ENCODE measurements at places on chromosomes 5 and 9.

DNA sequence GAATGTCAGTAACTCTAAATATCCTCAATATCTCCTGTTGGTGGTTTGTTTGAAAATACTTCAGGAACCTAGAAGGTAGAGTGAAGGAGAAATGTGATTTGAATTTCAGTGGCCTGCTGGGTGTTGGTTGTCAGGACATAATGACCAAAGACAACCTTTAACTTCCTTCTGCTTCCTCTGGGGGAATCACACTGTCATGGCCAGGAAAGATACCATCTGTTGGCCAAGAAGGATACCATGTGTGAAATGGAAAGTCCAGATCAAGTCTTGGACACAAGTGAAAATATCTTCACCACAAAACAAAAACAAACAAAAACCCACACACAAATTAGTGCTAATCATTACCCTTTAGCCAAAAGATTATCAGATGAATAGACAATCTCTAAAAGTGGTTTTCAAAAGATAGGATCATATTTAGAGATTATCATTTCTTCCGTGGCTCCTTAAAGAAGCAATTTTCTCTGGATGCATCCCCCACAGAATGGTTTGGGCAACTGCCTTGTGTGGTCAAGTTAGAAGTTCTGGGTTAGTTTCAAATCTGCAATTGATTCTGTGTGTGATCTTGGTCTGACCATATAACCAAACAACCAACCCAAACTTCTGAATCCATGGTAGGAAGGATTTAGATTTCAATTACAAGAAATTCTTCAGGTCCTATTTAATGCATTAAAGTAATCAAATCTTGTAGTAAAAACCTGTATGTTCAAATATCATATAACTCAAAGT is 1.6 kb downstream of the C1QTNF3 start:
- no peak for DNase-seq

GRCh38 chr9:128503870-128504269 is 649 bp upstream of the GLE1 start:
- no peak for DNase-seq

- DNase-seq: no peak
These were observed 14.5 kb upstream of the OTULIN start for GRCh38 chr5:14650052-14650451.

- DNase-seq: no peak
These were observed 58.5 kb downstream of the APTX start for GRCh38 chr9:32942755-32943460.

DNA sequence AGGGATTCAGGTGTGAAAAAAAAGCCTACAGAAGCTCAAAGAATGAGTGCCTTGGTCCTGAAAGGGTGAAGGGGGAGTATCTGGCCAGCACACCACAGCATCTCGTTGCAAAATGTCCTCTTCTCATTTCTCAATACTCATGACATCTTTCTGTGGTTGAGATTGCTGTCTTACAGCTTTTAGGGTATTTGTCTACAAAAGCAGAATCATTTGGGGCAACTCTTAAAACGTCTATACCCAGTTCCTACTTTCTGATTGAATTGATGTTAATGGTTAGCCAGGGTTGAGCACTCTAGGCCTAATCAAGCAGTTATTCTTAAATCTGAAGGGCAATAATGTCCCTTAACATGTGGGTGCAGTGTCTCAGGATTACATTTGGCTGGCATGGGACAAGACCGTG is 21.2 kb upstream of the PCSK5 start:
- no peak for DNase-seq

- no peak for DNase-seq
These were observed 58.0 kb downstream of the GPR21 start for GRCh38 chr9:123091459-123091858.

GRCh38 chr5:136080483-136081216 is 51.9 kb downstream of the TGFBI start:
- DNase-seq: peak; percentile 63

DNA sequence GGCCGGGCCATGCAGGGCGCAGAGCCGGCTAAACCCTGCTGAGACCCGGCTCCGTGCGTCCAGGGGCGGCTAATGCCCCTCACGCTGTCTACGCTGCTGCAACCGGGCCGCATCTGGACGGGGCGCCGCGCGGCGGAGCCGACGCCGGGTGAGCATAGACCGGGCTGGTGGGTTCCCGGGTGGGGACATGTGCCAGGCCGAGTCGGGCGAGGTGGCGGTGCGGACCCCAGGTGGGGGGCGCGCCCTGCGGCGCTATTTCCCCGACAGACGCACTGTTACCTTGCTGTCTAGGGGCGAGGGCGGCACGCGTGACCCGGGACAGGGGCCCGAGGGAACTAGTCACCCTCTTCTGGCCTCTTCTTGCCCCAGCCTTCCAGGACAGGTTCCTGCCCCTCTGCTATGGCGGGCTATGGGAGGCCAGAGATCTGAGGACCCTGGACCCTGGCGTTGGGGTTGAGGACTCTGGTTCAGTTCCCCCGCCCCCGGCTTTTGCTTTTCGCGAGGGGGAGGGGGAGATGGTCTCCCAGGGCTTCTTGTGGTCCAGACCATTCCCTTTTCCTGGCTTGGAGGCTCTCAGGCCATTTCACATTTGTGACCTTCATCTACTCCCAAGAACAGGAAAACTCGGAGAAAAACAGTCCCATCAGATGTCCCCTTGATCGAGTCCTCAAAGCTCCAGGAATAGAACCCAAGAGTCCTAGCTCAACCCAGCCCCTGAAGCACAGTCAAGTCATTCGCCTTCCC is 536 bp downstream of the SLC27A4 start:
- DNase-seq: no peak

GRCh38 chr5:164341056-164341619 is 835.7 kb downstream of the MAT2B start:
- no peak for DNase-seq

- peak; percentile 32 for DNase-seq
These were observed 3.6 kb upstream of the IL3 start for GRCh38 chr5:132056610-132057497.

GRCh38 chr9:91812191-91812590 is 137.8 kb downstream of the ROR2 start:
- DNase-seq: no peak

- no peak for DNase-seq
These were observed 22.2 kb downstream of the SKP2 start for GRCh38 chr5:36174119-36174518.

DNA sequence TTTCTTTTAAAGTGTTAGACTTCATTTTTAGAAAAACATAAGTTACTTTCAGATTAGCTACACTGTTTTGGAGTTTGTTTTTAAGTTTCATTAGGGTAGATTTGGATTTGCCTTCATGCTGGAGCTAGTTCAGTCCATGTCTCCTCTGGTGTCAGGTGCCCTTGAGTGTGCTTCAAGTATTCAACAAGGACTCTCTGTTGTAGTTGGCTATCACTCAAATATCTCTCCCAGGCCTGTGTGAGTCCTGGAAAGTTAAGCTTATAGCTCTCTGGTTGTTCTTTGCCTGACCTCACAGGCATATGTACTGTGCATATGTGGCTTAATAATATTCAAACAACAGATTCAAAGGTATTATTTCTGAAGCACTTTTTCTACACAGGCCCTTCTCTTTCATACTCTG is 45.4 kb downstream of the PTBP3 start:
- no peak for DNase-seq

DNA sequence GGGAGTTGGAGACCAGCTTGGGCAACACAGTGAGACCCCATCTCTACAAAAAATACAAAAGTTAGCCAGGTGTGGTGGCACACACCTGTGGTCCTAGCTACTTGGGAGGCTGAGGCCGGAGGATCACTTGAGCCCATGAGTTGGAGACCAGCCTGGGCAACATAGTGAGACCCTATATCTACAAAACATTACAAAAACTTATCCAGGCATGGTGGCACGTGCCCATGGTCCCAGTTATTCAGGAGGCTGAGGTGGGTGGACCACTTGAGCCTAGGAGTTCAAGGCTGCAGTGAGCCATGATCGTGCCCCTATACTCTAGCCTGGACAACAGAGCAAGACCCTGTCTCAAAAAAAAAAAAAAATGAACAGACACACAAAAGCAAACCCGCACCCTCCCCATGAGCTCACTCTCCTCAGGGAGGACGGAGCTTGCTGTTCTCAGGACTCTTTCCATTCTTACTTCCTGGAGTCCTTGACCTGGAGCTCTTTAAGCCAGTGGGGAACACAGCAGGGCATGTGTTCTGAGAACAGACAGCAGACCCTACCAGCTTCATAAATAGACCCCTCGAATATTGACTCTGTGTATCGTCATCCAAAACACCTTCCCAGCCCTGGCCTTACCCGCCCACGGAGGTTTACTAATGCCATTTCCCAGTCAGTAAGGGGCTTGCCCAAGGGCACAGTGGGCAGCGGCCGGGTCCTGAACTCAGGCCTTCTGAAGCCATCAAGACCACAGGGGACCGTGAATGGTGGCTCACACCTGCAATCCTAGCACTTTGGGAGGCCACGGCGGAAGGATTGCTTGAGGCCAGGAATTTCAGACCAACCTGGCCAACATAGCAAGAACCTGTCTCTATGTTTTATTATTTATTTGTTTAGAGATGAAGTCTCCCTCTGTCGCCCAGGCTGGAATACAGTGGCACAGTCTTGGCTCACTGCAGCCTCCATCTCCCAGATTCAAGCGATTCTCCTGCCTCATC is 11.1 kb downstream of the PTGES2 start:
- DNase-seq: no peak

DNA sequence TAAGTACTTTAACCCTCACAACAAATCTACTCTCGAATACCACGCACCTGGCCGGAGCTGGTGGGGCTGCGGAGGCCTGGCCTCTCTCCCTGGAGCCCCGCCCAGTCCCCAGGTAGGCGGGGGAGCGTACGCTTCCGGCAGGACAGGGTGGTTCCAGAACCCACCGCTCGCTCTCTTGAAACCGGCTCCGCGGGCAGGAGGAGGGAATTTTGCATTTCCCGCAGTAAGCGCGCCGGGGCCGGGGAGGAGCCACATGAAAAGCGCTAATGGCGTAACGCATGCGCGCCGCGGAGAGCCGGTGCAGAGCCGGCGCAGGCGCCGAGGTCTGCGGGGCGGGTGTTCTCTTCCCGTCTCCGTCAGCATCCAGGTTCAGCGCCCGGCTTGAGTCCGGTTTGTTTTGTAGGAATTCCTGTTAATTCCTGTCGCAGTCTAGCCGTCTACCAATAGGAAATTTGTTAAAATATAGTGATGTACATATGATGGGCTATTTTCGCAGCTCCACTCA is 20.8 kb downstream of the CAVIN4 start:
- DNase-seq: peak; percentile 80

- DNase-seq: no peak
These were observed 18.6 kb upstream of the NOTCH1 start for GRCh38 chr9:136564379-136564988.

GRCh38 chr9:12221470-12221869 is 471.7 kb upstream of the TYRP1 start:
- no peak for DNase-seq

DNA sequence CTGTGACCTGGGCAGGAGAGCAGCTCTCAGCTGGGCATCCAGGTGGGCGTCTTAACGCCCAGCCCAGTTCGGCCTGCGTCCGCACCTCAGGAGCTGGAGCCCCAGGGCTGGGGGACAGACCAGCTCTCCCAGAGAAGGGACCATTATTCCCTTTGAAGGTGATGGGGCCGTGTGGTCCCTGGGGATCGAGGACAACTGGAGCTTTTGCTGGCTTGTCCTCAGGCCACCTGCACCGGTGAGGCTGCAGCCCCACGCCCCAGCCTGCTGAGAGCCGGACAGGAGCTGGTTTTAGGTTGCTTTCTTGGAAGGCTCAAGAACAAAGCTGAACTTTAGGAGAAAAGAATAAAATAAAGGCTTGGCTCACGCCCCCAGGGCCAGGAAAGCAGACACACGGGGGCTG is 40.9 kb downstream of the NACC2 start:
- DNase-seq: no peak

- DNase-seq: no peak
These were observed 279.1 kb upstream of the IL12B start for GRCh38 chr5:159609359-159609758.

- no peak for DNase-seq
These were observed 348.2 kb downstream of the IRX1 start for GRCh38 chr5:3943859-3944258.

DNA sequence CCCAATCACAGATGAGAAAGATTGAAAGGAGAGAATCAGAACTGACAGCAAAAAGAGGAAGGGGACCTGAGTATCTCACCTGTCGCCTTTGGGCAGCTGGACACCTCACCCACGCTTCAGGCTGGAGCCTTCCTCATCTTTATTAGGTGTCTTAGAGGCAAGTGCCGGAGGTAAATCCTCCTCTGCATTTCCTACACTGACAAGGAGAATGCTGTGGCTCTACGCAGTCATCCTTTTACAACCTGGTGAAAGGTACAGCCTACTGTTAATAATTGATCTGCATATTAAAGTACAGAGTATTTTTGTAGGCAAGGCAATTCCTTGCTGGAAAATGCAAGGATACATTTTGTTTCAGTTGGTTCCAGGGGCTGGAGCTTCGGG is 34.8 kb downstream of the PRLR start:
- DNase-seq: no peak
